ENCODE measurements at places on chromosomes 2 and 18.

DNA sequence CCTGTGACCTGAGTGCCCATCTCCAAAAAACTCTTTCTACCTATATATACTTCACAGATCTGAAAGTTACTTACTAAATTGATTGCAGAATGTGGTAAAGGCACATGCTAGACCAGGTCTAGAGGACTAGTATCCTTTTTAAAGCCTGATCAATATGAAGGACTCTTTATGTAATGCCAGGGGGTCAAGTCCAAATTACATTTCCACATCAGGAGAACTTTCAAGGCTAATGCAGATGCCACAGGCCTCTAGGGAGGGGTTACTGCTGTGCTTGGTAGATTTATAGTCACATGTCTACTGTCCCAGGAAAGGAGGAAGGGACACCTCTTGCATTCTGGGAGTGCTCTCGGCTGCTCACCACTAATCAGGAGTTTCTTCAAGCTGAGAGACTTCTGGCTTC lies 118.4 kb upstream of the NOSTRIN start:
- H3K27me3 ChIP-seq, result no peaks in the 10 kb centered on the region
- H3K4me1 ChIP-seq, result no peaks in the 10 kb centered on the region
- H3K27ac ChIP-seq, result no peak overlapping the region
- no peak for DNase-seq
- H3K4me3 ChIP-seq, result no peak overlapping the region
- H3K36me3 ChIP-seq, result no peaks in the 10 kb centered on the region

- H3K4me1 ChIP-seq, result peaks cover 2% of the 10 kb centered on the region
- H3K27me3 ChIP-seq, result no peaks in the 10 kb centered on the region
- H3K4me3 ChIP-seq, result peak within 1 kb of the TSS; percentile 91
- peak within 1 kb of the TSS; percentile 93 for H3K27ac ChIP-seq
These were observed at the start of gene MYL12B for GRCh38 chr18:3261373-3262233. Gene MYL12B, plus strand, starts transcription at chr18:3262133. Its CDS starts 10,766 bp downstream, at chr18:3272899.

GRCh38 chr2:41600460-41600859 lies 447.4 kb upstream of the PKDCC start:
- no peaks in the 10 kb centered on the region for H3K36me3 ChIP-seq
- H3K4me1 ChIP-seq, result no peaks in the 10 kb centered on the region
- no peaks in the 10 kb centered on the region for H3K27me3 ChIP-seq
- DNase-seq, result no peak
- no peak overlapping the region for H3K4me3 ChIP-seq

DNA sequence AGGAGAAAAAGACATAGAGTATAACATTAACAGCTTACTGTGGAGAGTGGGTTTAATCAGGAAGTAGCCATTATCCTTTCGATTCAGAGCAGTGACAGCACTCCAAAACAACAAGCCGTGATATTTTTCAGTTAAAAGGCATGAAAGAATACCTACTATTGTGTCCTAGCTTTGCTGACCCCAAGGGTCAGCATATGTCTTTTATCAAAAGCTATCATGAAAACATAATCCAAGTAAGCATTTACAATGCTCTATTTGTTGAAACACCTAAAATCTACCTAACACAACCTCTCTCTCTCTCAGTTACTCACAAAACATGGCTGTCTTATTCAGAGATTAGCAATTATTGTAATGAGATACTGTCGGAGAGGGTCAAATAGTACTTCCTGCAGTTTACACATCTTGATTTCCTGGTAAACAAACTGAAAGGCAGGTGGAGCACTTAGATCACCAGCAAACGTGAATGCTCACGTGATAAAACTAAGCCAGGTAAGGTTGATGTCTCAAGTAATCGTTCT lies 100.0 kb downstream of the BAZ2B start:
- H3K27me3 ChIP-seq, result no peaks in the 10 kb centered on the region
- H3K4me1 ChIP-seq, result peaks cover 4% of the 10 kb centered on the region
- H3K27ac ChIP-seq, result peak overlapping the region; percentile 86
- no peak for DNase-seq

Measured in uterus (tissue), 4 donors.